ENCODE measurements at places on chromosomes 6 and 20.

- no peak for DNase-seq
Measured at GRCh38 chr6:75374961-75375400, 90.4 kb upstream of the TMEM30A start.

- DNase-seq, result no peak
Measured at GRCh38 chr20:56360908-56361205, 2.1 kb downstream of the FAM210B start.

DNA sequence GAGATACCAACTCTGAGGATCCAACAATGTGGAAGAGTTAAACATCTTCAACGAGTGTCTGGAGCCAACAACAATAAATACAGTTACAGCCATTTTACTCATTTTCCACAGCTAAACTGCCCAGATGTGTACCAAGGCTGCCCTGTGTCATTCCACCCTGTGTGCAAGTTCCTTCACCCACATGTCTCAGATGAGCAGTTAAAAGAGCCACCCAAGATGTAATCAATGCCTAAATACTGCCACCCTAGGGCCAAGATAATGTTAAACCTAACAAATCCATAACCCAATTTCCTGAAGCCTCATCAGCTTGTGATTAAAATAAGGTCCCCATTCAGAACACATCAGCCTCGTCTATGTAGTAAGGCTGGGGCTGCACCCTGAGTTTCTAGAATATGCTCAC, 59.9 kb downstream of the GMDS start:
- DNase-seq, result no peak

GRCh38 chr6:102553214-102553613, 1159.7 kb downstream of the GRIK2 start:
- DNase-seq, result no peak

- DNase-seq, result no peak
Measured at GRCh38 chr6:158879180-158879579, 60.0 kb upstream of the EZR start.

DNA sequence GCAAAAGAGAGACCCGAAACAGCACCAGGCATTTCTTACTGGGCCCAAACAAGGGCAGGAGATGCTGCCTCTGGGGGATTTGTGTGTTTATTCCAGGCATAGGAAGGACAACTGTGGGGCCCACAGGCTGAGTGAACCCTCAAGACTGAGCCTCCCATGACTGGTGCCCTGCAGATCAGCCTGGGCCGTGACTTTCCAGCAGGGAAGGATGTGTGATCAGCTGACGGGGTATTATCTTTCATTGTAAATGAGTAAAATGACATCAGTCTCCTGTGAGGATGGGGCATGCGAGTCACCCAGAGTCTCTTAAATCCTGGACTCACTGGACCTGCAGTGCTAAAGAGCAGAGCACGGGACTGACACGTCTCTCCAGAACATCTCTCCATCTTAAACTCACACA, 3.9 kb upstream of the TEAD3 start:
- DNase-seq, result no peak

GRCh38 chr20:61895016-61895415, 170.7 kb downstream of the TAF4 start:
- DNase-seq, result no peak

DNA sequence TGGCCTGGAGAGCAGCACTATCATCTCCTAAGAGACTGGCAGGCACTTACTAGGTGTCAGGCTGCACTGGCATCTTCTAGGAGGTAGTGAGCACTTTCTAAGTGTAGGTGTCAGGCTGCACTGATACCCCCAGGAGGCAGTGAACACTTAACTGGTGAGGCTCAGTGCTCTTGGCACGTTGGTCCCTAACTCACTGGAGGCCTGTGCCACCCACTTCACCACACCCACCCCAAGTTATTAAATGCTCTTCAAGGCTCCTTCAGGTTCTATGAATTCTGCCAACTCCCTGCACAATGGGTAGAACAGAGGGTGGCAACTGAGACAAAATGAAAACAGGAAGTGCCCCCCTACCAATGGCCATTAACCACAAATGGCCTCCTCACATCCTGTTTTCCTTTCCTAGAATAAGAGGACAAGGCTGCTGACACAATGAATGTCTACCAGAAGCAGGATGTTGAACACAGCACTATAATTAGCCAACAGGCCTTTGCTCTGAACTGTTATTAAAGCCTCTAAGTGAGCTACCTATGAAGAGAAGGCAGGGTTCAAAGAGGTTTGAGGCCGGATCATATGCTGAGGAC, 29.4 kb downstream of the NCOA5 start:
- DNase-seq, result no peak

DNA sequence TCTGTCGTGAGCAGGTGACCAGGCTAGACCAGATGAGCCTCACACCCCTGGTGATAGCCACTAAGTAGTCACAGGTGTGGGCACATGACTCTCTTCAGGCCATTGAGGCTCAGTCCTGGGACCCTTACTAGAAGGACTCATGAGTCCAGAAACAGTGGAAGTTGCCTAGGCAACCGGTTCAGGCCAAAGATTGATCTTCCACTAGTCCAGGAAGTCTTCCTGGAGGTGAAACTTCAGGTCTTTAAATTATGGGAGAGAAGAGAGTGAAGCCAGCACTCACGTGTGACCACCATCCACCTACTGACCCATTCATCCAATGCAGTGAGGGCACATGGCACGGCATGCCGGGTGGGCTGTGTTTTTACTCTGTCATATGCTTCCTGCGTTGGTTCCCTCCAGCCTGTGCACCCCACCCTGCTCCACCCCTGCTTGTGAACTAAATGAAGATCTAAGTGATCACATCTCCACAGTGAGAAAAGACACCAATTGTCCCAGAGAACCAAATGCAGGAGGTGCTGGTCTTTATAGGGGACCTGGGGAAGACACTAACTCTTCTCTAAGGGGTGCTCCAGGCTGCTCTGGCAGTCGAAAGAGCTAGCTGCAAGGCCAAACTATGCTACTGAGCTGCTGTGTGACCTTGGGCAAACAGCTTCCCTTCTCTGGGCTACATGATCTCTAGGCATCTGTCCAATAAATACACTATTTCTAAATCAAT, 12.5 kb upstream of the STX16 start:
- DNase-seq, result no peak

DNA sequence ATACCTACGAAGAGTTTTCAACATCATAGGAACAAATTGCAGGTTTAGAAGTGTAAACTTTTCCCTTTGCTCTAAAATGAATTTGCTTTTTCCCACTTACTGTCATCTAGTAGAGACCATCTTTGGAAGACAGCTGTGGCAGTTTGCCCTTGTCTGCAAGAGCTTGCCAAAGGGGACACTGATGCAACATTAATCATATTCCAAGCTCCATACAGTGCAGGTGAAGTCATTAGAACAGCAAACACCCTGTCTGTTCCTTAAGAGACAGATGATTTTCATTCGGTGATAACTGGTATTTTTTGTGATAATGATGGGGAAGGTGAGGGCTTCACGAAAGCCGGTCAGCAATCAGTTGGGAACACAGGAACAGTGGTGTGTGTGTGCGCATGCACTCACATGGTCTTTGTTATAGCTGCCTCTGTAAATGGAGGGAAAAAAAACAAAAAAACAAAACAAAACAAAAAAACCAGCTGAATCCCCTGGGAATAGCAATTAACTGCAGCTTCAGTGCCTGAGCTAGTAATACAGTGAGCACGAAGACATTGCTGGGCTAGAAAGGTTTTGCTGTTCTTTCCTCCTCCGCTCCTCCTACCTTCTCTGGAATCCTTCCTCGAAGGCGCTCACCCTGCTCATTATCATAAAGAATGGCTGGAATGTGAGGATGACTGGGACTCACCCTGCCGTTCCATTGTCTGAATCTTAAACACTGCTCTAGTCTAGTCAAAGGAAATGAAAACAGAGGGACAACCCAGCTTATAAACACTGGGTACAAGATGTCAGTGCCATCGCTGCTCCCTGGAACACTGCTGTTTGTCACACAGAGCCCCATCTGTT, 35.2 kb upstream of the KIF13A start:
- no peak for DNase-seq

GRCh38 chr20:1994627-1995026, 769 bp upstream of the PDYN start:
- no peak for DNase-seq
